ENCODE measurements at places on chromosomes 4 and X. TPM values are rescaled to one million over a fixed set of nuclear protein-coding genes. Genes with fewer than 3 reads are reported as not detected.

DNA sequence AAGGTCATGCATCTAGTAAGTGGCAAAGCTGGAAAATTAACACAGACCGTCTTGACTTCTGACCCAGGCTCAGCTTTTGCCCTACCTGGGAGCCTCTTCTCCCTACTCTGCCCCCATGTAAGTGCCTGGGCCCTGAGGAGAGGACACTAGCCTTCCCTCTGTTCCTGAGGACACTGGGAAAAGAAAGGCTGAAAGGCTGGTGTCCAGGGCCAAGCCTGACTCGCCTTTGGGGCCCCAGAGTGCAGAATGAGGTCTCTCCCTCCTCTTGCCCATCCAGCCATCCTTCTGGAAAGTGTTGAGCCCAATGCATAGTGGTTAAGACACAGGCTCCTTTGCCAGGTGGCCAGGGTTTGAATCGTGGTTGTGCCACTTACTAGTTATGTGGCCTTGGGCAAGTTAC is 91.5 kb downstream of the PJA1 start:
- no peak overlapping the region for H3K27ac ChIP-seq
- no peaks in the 10 kb centered on the region for H3K27me3 ChIP-seq
- no peaks in the 10 kb centered on the region for H3K4me1 ChIP-seq
- DNase-seq, result no peak

DNA sequence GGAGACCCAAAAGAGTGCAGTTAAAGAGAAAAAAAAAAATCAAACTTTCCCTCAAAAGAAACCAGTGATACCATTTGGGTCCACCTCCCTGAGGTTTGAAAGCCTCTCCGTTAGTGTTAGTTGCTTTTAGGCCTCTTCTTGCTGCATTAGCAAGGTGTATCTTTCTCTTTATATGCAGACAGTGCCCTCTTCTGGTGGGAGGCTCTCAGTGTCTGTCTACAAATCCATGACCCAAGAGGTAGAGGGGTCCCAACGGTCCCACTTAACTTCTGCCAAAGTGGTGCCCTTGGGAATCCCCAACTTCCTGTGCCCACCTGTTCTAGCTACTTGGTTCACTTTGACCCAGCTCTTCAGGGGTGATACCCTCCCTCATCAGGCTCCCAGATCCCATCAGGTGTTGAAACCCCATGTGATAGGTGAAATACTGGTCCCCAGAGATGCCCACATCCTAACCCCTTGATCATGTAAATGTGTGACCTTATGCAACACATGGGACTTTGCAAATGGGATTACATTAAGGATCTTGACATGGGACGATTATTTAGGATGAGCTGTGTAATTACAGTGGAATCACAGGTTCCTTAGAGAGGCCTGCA is 63.7 kb upstream of the CD99 start:
- no peaks in the 10 kb centered on the region for H3K4me1 ChIP-seq
- no peak overlapping the region for H3K4me3 ChIP-seq
- no peaks in the 10 kb centered on the region for H3K27me3 ChIP-seq
- no peak overlapping the region for H3K27ac ChIP-seq

DNA sequence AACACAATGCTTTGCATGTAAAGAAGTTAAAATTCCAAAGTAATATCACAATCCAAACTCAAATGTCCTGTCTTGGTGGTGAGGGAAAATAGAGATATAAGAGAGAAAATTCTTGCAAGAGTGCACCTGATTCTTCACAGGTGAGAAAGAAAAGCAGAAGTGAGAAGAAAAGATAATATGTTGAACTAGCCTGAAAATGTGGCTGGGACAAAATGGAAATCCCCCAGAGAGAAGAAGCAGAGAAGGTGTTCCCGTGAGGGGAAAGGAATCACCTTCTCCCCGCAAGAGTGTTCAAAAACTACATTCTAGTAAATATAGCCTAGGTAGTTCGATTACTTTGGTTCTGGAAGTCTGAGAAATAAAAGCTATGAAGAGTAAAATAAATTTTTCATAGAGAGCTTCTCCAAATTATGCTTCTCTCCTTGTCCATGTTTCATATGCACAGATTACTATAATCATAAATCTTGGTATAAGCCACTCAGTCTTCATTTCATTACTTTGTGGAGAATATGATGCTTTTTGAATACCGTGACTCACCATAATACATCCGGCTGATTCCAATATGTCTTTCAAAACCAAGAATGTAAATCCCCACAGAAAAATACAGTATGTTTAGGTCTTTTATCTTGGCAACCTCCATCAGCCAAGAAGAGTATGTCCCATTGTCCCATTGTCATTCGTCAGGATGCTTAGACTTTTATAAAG is 63.1 kb downstream of the COX18 start:
- H3K4me3 ChIP-seq, result no peak overlapping the region
- H3K27ac ChIP-seq, result no peak overlapping the region
- no peaks in the 10 kb centered on the region for H3K27me3 ChIP-seq
- no peak for DNase-seq
- no peaks in the 10 kb centered on the region for H3K36me3 ChIP-seq

DNA sequence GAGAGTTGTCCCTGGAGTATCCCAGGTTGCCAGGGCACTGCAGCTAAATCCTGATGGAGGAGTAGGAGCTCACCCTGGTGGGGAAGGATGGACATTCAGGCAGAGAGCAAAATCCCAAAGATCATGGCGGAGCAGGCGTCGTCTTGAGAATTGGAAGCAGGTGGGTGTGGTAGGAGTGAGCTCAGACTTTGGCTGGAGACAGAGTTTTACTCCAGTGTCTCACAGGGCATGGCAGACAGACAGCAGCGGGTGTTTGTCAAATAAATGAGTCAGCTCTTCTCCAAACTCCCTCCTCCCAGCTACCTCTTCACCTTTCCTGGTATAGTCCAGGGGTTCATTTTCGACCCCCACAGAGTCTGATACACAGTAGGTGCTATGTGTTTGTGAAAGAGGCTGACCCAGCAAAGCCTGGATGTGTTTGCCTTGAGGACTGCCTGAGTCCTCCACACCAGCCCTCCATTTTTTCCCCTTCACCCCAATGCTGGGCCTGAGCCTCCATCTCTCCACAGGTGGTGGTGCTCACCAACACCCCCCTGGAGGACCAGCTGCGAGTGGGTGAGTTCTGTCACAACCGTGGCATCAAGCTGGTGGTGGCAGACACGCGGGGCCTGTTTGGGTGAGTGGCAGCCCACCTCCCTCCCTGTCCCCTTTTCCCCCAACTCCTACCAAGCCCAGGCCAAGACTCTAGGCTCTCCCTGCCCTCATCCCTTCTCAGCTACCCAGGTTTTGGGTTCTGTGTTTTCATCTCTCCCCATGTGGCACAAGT is 6.9 kb downstream of the UBA1 start:
- DNase-seq, result no peak
- H3K4me1 ChIP-seq, result peaks cover 18% of the 10 kb centered on the region
- no peak overlapping the region for H3K27ac ChIP-seq

GRCh38 chrX:84248226-84248625 is 60.2 kb upstream of the RPS6KA6 start:
- no peak overlapping the region for H3K4me3 ChIP-seq
- no peaks in the 10 kb centered on the region for H3K36me3 ChIP-seq
- H3K4me1 ChIP-seq, result no peaks in the 10 kb centered on the region
- H3K27ac ChIP-seq, result no peak overlapping the region

DNA sequence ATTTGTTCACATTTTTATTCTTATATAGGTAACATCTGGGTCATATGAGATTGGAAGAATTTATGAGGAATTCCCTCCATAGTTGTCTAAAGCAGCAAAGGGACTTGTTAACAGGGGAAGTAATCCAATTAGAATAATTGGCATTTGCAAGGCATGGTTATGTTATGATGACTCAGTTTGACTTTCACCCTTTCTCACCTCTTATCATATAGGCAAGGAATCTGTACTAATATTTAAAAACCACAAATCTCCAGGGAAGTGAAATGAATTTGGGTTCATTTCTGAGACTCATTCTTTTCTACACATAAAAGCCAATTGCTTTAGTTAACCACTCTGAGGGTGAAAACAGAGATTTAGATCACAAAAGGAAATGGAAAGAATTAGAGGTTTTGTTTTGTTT is 281.5 kb upstream of the DKK2 start:
- H3K27me3 ChIP-seq, result no peaks in the 10 kb centered on the region
- DNase-seq, result no peak
- peaks cover 3% of the 10 kb centered on the region for H3K4me1 ChIP-seq
- H3K4me3 ChIP-seq, result no peak overlapping the region
- H3K36me3 ChIP-seq, result no peaks in the 10 kb centered on the region
- no peak overlapping the region for H3K27ac ChIP-seq

GRCh38 chr4:128776794-128777216 is 32.7 kb upstream of the JADE1 start:
- no peaks in the 10 kb centered on the region for H3K27me3 ChIP-seq
- H3K4me3 ChIP-seq, result no peak overlapping the region
- no peak overlapping the region for H3K27ac ChIP-seq
- H3K36me3 ChIP-seq, result no peaks in the 10 kb centered on the region
- DNase-seq, result peak; percentile 70

GRCh38 chr4:98663226-98664006 is 5.0 kb upstream of the TSPAN5 start:
- H3K27ac ChIP-seq, result no peak overlapping the region
- DNase-seq, result no peak
- peaks cover 24% of the 10 kb centered on the region for H3K4me1 ChIP-seq
- no peaks in the 10 kb centered on the region for H3K36me3 ChIP-seq

- no peaks in the 10 kb centered on the region for H3K36me3 ChIP-seq
- H3K27ac ChIP-seq, result no peak overlapping the region
- no peaks in the 10 kb centered on the region for H3K4me1 ChIP-seq
- no peaks in the 10 kb centered on the region for H3K27me3 ChIP-seq
- no peak for DNase-seq
Observed at GRCh38 chr4:93947286-93947685, 118.7 kb downstream of the ATOH1 start.

DNA sequence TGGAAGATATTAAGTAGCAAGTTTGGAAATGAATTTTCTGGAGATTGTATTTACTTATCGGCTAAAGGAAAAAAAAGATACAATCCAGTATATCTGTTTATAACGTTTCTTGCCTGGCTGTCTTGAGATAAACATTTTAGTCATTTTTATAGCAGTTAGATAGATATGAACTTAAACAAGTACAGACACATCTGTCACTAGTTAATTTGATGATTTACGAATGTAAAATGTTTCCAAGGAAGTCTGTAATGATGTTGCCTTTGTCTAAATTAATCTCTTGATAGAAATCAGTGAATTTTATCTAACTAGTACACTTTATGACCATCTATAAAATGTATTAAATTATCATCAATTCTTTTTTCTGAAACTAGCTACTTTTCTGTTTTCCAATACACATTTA is 5.7 kb downstream of the BMPR1B start:
- no peaks in the 10 kb centered on the region for H3K36me3 ChIP-seq
- H3K27me3 ChIP-seq, result no peaks in the 10 kb centered on the region
- H3K4me1 ChIP-seq, result no peaks in the 10 kb centered on the region
- DNase-seq, result no peak

DNA sequence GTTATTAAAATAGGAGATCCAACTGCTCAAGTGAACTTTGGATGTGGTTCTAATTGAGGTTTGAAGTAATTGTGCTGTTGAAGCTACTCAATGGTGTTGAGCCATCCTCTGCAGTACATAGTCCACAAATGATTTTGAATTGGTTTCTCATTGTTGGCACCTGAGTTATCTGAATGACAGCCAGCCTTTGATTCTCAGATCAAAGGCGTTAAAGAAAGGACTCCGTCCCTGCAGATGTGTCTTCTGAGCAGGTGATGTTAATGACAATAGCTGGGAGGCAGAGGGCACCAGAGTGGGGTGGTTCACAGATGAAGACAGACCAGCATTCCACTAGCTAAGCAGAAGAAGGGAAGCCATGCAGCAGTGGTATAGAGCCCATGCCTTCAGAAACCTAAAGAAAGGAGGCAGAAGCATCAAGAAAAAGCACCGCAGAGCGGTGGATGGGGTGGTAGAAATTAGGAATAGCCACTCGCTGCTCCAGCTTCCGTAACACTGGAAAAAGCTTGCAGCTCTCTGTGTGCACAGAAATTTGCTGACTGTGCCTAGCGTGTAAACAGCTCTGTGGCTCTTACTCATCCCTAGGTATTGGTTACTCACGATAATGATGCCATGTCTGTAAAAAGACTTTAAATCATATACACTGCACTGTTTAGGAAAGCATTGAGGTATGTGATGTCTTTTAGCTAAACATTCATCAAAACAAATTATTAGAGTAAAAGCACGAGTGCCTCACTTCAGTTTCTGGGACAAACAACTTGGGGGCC is 79.2 kb upstream of the CLCN4 start:
- H3K27me3 ChIP-seq, result no peaks in the 10 kb centered on the region
- DNase-seq, result no peak
- no peak overlapping the region for H3K27ac ChIP-seq
- H3K36me3 ChIP-seq, result peaks cover 5% of the 10 kb centered on the region

GRCh38 chr4:124804584-124804983 is 92.1 kb upstream of the ANKRD50 start:
- no peak for DNase-seq
- no peaks in the 10 kb centered on the region for H3K36me3 ChIP-seq
- H3K27ac ChIP-seq, result no peak overlapping the region
- no peaks in the 10 kb centered on the region for H3K27me3 ChIP-seq

GRCh38 chr4:173535165-173535902 is 5.3 kb upstream of the HAND2 start:
- H3K4me1 ChIP-seq, result no peaks in the 10 kb centered on the region
- H3K27ac ChIP-seq, result no peak overlapping the region
- peaks cover 86% of the 10 kb centered on the region for H3K27me3 ChIP-seq
- H3K4me3 ChIP-seq, result no peak overlapping the region

DNA sequence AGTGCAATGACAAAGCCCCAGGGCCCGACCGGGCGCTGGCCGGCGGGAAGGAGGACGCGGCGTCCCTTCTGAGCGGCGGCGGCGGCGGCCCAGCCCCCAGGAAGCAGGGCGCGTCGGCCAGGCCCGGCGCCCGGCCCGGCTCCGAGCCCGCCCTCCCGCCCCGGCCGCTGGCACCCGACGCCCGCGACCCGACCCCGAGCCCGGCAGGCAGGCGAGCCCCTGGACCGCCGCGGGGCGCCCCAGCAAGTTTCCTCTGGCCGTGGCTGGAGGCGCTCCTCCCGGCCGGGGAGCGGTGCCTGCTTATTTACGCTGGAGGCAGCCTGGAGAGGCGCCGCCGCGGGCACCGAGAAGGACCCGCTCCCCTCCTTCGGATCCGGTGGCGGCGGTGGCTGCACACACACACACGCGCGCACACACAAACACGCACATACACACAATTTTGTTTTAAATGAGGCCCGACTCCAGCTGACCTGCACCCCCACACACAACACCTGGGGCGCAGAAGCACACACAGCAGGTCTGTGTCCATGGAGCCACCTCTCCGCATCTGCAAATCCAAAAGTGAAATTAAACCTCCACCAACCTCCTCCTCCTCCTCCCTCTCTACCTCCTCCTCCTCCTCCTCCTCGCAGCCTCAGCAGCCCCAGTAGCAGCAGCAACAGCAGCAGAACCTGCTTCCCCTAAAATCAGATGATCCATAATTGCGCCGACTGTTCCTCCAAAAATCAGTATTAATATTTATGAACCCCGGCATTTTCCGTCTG is 669 bp downstream of the IRF2 start:
- H3K27ac ChIP-seq, result peak overlapping the region; percentile 81
- no peak for DNase-seq
- H3K4me3 ChIP-seq, result peak overlapping the region; percentile 98

GRCh38 chr4:53706422-53707032 is 115.2 kb upstream of the LNX1 start:
- H3K4me3 ChIP-seq, result no peak overlapping the region
- H3K36me3 ChIP-seq, result no peaks in the 10 kb centered on the region
- DNase-seq, result peak; percentile 36
- peaks cover 19% of the 10 kb centered on the region for H3K4me1 ChIP-seq
- H3K27me3 ChIP-seq, result no peaks in the 10 kb centered on the region

Gene POU4F2
- not detected for total RNA-seq

Gene ASB12
- not detected for total RNA-seq

Gene SPARCL1
- total RNA-seq, result not detected

Data from endothelial cell of umbilical vein (primary cell).